Pancreas (tissue), 10 donors: ENCODE measurements at places on chromosomes 13 and 19. TPM values are rescaled to one million over a fixed set of nuclear protein-coding genes. Genes with fewer than 3 reads are reported as not detected.

DNA sequence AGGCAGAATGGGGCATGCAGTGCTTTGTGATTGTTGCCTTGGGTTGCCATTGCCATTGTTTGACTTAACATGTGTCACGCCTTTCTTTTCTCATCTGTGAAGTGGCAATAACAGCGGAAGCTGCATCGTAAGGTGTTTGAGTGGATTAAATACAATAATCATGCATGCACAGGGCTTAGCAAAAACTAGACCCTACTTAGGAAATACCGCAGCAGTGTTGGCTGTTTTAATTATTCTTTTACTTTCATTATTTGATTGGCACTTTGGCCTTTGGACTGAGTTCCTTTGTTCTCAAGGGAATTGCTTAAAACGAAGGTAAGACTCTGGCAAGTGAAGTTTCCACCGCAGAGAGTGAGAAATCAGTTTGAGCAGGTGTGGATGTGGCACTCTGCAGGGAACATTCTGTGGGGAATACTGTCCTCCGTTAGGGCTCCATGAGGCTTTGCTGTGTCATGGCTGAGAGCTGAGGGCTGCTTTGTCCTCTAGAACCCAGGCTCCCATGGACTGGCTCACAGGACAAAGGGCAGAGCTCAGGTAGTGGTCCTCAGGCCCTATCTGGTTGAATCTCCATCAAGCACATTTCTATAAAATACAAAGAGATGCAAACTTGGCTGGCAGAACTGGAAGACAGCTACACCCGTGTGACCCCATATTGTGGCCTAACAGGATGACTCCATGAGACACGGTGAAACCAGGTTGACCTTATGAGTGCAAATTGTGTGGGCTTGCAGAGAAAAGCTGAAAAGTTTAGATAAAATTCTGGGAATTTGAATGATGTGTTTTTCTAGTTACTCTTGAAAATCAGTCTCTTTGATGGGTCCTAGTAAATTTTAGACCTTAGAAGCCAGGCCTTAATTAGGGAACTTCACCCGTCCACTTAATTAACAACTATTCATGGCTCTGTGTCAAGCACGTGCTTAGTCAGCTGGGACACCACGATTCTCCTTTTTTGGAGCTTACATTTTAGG, 407.2 kb downstream of the KCNRG start:
- DNase-seq = no peak
- H3K36me3 ChIP-seq = no peaks in the 10 kb centered on the region
- H3K27me3 ChIP-seq = no peaks in the 10 kb centered on the region

- H3K27ac ChIP-seq = no peak overlapping the region
- H3K4me1 ChIP-seq = no peaks in the 10 kb centered on the region
- H3K36me3 ChIP-seq = no peaks in the 10 kb centered on the region
- H3K4me3 ChIP-seq = no peak overlapping the region
- DNase-seq = no peak
Observed at GRCh38 chr19:38556521-38557174, 61.1 kb downstream of the MAP4K1 start.

DNA sequence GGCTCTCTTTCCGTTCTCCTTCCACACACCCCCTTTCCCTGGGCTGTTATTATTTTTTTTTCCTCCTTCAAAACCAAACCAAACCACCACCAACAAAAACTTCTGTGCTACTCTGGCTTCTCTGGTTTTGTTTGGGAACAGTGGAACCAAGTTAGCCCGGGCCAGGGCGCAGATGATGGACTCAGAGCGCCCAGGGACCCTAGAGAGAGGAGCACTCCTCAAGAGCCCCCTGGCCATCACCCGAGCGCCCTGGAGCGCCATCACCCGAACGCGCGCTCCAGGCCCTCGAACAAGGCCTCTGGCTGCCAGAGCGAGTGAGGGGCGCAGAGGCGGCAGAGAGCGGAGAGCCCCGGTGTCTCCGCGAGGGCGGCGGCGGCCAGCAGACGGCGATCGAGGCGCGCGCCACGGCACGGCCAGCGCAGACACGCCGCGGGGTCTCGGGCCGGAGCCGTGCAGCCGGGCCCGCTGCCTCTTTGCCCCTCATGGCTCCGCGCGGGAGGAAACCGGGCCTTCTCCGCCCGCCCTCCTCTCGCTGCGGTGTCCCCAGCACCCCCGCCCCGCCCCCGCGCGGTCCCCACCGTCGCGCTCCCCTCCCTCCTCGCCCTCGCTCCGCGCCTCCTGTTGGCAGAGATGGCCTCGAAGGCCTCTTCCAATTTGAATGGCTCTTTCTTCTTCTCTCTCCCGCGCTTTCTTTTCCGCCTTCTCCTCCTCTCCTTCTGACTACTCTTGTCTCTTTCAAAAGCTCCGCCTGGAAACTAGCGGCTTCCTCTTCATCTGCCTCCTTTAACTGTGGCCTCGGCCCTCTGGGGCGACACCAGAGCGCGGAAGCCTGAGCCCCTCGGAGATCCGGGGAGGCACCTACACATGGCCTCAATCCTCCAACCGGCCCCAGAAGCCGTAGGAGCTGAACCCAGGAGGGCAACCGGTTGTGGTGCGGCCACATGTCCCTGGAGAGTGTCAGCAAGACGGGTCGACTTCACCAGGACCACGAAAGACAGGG, 4.1 kb upstream of the SOX1 start:
- DNase-seq = no peak
- no peak overlapping the region for H3K27ac ChIP-seq
- H3K27me3 ChIP-seq = no peaks in the 10 kb centered on the region
- H3K4me1 ChIP-seq = no peaks in the 10 kb centered on the region

DNA sequence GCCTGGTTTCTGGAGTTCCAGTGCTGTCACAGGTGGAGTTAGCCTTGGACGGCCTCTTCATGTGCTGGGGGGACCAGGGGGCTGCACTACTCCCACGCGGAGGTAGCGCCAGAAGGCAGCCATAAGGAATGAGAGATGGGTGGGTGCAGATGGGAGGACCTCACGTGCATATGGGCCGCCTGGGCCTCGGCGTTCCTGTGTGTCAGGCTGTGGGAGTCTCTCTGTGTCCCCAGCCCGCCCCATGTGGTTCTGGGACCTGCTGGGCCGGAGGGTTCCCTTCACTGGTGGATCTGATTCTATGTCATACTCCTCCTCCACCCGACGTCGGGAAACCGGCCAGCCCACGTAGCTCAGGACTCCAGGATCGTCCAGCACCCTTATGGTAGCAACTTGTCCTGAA, 149.0 kb upstream of the SOX1 start:
- no peaks in the 10 kb centered on the region for H3K4me1 ChIP-seq
- H3K4me3 ChIP-seq = no peak overlapping the region
- no peaks in the 10 kb centered on the region for H3K36me3 ChIP-seq
- no peak for DNase-seq

- H3K4me1 ChIP-seq = no peaks in the 10 kb centered on the region
- H3K27me3 ChIP-seq = no peaks in the 10 kb centered on the region
- no peak for DNase-seq
- H3K36me3 ChIP-seq = no peaks in the 10 kb centered on the region
- no peak overlapping the region for H3K27ac ChIP-seq
Observed at GRCh38 chr19:48560095-48560530, 8.1 kb downstream of the SULT2B1 start.

GRCh38 chr19:18417250-18418028, 1.8 kb upstream of the SSBP4 start:
- peak; percentile 81 for DNase-seq
- no peaks in the 10 kb centered on the region for H3K27me3 ChIP-seq
- peak overlapping the region; percentile 44 for H3K4me3 ChIP-seq
- peak overlapping the region; percentile 11 for H3K27ac ChIP-seq
- H3K36me3 ChIP-seq = no peaks in the 10 kb centered on the region

- H3K4me3 ChIP-seq = peak overlapping the region; percentile 47
- H3K36me3 ChIP-seq = no peaks in the 10 kb centered on the region
- no peak overlapping the region for H3K27ac ChIP-seq
- DNase-seq = no peak
- peaks cover 15% of the 10 kb centered on the region for H3K4me1 ChIP-seq
- no peaks in the 10 kb centered on the region for H3K27me3 ChIP-seq
Observed at GRCh38 chr19:48966541-48967345, 1.6 kb downstream of the FTL start.

- H3K27me3 ChIP-seq = no peaks in the 10 kb centered on the region
- no peaks in the 10 kb centered on the region for H3K4me1 ChIP-seq
- DNase-seq = peak; percentile 51
Observed at GRCh38 chr19:17346109-17346671, 8.8 kb downstream of the GTPBP3 start.

DNA sequence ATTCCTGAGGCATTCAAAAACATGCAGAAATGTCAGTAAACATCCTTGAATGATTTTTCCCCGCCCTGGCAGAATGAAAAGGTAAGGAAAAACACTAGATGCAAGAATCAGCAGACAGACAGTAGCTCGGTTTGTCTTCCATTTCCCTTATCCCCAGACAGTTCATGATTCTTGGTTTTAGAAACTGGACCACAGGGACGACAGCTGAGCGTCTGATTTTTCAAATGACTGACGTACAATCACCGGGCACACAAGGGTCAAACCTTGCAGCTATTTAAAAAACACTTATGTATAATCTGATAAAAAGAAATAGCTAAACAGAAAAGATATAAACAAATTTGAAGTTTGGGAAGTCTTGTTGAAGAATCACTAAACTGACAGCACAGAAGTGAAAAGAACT, 47.1 kb downstream of the DCLK1 start:
- H3K27me3 ChIP-seq = no peaks in the 10 kb centered on the region
- H3K4me1 ChIP-seq = no peaks in the 10 kb centered on the region
- H3K27ac ChIP-seq = no peak overlapping the region
- H3K36me3 ChIP-seq = no peaks in the 10 kb centered on the region
- DNase-seq = no peak
- H3K4me3 ChIP-seq = no peak overlapping the region

DNA sequence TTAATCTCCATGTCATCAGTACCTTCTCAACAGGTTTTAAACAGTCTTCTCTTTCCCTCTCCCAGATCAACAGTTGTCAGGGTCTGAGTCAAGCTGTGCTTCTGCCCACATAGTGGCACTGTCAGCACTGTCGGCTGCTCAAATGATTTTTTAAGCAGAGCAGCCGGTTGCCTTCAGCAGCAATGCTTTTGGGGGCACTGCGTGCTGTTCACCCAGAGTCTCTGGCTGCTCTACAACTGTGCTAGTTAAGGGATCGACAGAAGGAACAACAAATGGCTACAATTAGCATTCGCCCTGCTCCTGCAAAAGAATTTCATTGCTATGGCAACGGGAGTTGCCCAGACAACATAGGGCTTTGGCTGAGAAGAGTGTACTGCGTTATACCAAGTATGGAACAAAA, 412.9 kb downstream of the DIAPH3 start:
- no peaks in the 10 kb centered on the region for H3K27me3 ChIP-seq
- no peaks in the 10 kb centered on the region for H3K4me1 ChIP-seq
- no peak overlapping the region for H3K4me3 ChIP-seq
- no peaks in the 10 kb centered on the region for H3K36me3 ChIP-seq
- no peak overlapping the region for H3K27ac ChIP-seq

- DNase-seq = no peak
- no peaks in the 10 kb centered on the region for H3K27me3 ChIP-seq
- no peak overlapping the region for H3K27ac ChIP-seq
- H3K4me1 ChIP-seq = no peaks in the 10 kb centered on the region
Observed at GRCh38 chr19:1495799-1496713, 5.1 kb downstream of the REEP6 start.

- no peaks in the 10 kb centered on the region for H3K36me3 ChIP-seq
- H3K27me3 ChIP-seq = no peaks in the 10 kb centered on the region
- no peaks in the 10 kb centered on the region for H3K4me1 ChIP-seq
- no peak overlapping the region for H3K27ac ChIP-seq
- H3K4me3 ChIP-seq = no peak overlapping the region
Observed at GRCh38 chr13:36770741-36771140, 48.3 kb upstream of the RFXAP start.

DNA sequence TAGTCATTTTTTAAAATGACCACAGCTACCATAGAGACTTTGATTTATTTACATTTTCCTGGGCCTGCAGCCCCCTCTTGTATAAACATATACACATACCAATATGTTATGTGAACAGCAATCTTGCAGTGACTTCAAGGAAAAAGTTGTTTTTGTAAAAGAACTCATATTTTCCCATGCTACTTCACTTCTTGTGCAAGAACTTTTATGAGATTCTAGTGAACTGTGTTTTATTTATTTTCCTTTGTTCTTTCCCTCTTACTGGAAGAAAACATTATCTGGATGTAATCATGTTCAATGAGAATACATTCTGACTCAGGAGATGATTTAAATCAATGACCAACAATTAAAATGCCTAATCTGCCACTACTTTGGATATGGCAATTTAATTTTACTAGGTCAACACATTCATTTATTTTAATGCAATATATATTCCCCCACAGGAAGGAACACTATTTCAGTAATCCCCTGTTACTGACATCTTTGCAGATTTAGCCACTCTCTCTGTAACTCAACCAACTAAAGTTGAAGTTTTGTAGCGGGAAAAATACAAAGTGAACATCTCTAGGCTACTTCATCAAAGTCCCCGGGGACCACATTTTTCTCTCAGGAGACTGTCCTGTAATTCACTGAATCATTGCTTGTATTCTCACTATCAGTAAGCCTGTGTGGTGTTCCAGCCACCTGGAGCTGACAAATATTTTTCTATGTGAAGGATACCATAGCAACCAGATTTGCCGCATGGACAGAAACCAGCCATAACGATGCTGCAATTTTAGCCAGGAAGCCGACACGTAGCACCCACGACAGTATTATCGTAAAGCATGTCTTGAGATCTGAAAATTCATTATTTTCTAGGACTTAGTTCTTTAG, 90.5 kb downstream of the STARD13 start:
- no peaks in the 10 kb centered on the region for H3K27me3 ChIP-seq
- no peaks in the 10 kb centered on the region for H3K36me3 ChIP-seq
- H3K4me3 ChIP-seq = no peak overlapping the region
- peak overlapping the region; percentile 17 for H3K27ac ChIP-seq
- DNase-seq = peak; percentile 47

DNA sequence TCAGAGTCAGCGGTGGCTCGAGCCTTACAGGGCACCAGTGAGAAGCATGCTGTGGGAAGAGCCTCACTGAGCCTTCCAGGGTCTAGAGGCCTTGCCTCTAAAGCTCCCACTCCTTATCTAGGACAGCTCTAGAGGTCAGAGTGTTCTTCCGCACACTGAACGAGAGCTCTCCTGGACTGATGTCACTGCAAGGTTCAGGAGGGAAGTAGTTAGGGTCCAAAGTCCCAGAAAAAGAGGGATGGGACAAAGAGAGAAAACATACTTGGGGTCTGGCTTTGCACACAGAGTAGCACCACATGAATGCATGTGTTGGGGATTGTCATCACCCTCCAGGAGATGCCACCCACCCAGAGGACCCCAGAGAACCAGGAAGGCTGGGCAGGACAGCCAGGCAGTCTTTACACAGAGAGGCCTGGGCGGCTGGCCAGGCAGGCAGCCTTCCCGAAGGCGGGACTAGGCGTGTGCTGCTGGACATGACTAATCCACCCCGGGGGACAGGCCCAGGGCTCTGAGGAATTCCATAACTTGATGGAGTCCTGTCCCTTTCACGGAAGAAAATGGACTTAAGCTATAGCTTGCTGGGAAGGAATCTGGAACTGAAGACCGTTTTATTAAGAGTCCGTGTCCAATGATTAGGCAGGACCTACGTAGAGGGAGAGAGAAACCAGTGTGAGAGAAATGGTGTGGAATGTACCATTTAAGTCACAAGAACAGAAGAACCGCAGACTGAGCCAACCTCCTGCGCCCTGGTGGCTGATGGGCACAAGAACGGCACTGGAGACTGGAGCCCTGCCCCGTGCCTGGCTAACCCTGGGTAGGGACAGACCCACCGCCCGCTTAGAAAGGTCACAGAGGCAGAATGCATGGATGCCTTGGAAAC, 16.6 kb upstream of the EPHX3 start:
- peaks cover 37% of the 10 kb centered on the region for H3K36me3 ChIP-seq
- H3K27me3 ChIP-seq = no peaks in the 10 kb centered on the region
- peaks cover 13% of the 10 kb centered on the region for H3K4me1 ChIP-seq
- peak overlapping the region; percentile 68 for H3K27ac ChIP-seq

The TUBA3C gene
- not detected for polyA plus RNA-seq

The ELSPBP1 gene
- not detected for polyA plus RNA-seq

The ZNF525 gene
- 6.4 TPM for polyA plus RNA-seq

The PAN3 gene
- polyA plus RNA-seq = 21.7 TPM

The VMAC gene
- 4.0 TPM for polyA plus RNA-seq
